Right renal cortex interstitium (tissue), 3 donors: ENCODE measurements at places on chromosomes 6 and 20. TPM values are rescaled to one million over a fixed set of nuclear protein-coding genes. Genes with fewer than 3 reads are reported as not detected.

Gene PROKR2
- not detected for polyA plus RNA-seq

Gene IMPG1
- 2.2 TPM for polyA plus RNA-seq

Gene RNF182
- polyA plus RNA-seq = 3.9 TPM

Gene SLC17A1
- polyA plus RNA-seq = 21.8 TPM

Gene IPCEF1
- polyA plus RNA-seq = 8.3 TPM

Gene TRERF1
- 14.0 TPM for polyA plus RNA-seq

Gene SAPCD1
- polyA plus RNA-seq = 7.4 TPM

Gene ENPP1
- polyA plus RNA-seq = 17.8 TPM

Gene APOBEC2
- 0.60 TPM for polyA plus RNA-seq

Gene CGA
- 0.59 TPM for polyA plus RNA-seq

Gene SMOC2
- polyA plus RNA-seq = 31.5 TPM

Gene CFB
- 17.5 TPM for polyA plus RNA-seq

Gene OR2H1
- not detected for polyA plus RNA-seq

Gene GABRR1
- 1.4 TPM for polyA plus RNA-seq

Gene RSPO4
- polyA plus RNA-seq = 1.1 TPM

Gene KIF6
- polyA plus RNA-seq = 4.7 TPM

Gene SH3BGRL2
- polyA plus RNA-seq = 34.9 TPM

Gene ABHD12
- polyA plus RNA-seq = 57.5 TPM

Gene FUT9
- 3.3 TPM for polyA plus RNA-seq

Gene CARMIL1
- 106 TPM for polyA plus RNA-seq

Gene OXT
- polyA plus RNA-seq = 0.47 TPM

Gene KCNS1
- 0.53 TPM for polyA plus RNA-seq

Gene SEL1L2
- not detected for polyA plus RNA-seq

Gene DEFB112
- not detected for polyA plus RNA-seq

Gene GGTLC1
- not detected for polyA plus RNA-seq

Gene PRRT1
- polyA plus RNA-seq = 2.1 TPM

Gene PHACTR3
- polyA plus RNA-seq = 12.8 TPM

Gene SLC35D3
- polyA plus RNA-seq = not detected

Gene ASIP
- 0.28 TPM for polyA plus RNA-seq

Gene SOX18
- 9.0 TPM for polyA plus RNA-seq

Gene PEDS1
- 22.1 TPM for polyA plus RNA-seq

Gene RGL2
- polyA plus RNA-seq = 95.4 TPM

Gene DEFB124
- not detected for polyA plus RNA-seq

Gene E2F3
- 19.0 TPM for polyA plus RNA-seq

Gene APMAP
- 103 TPM for polyA plus RNA-seq

Gene MRPS10
- polyA plus RNA-seq = 32.1 TPM

Gene MYCT1
- 20.0 TPM for polyA plus RNA-seq

Gene FGD2
- polyA plus RNA-seq = 1.5 TPM

Gene COQ3
- 13.9 TPM for polyA plus RNA-seq

Gene C20orf141
- 0.17 TPM for polyA plus RNA-seq

Gene MRPL2
- 54.2 TPM for polyA plus RNA-seq

Gene TRIM40
- polyA plus RNA-seq = 0.07 TPM

Gene CTAGE9
- polyA plus RNA-seq = not detected
